Hypothalamus (tissue), 51 donors: ENCODE measurements at places on chromosomes 12 and 14.

DNA sequence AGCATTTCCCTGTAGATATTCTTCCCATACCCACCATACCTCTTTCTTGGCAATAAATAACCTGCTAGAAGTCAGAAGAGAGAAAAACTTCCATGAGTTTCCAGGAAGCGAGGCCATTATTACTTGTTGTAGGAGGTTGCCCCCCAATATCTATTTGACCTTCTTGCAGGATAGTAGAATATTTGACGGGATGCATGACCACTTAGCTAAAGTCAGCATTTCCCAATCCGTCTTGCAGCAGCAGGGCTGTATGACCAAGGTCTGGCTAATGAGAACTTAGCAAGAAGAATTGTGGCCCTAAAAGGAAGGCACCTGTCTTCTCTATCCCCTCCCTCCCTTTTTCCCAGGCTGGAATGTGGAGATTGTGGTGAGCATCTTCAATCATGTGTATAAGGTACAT lies 51.5 kb downstream of the NINJ2 start:
- DNase-seq, result no peak

GRCh38 chr12:103705927-103706326 lies 118.9 kb downstream of the STAB2 start:
- no peak for DNase-seq

GRCh38 chr12:112425582-112426382 lies 7.0 kb downstream of the PTPN11 start:
- no peak for DNase-seq

DNA sequence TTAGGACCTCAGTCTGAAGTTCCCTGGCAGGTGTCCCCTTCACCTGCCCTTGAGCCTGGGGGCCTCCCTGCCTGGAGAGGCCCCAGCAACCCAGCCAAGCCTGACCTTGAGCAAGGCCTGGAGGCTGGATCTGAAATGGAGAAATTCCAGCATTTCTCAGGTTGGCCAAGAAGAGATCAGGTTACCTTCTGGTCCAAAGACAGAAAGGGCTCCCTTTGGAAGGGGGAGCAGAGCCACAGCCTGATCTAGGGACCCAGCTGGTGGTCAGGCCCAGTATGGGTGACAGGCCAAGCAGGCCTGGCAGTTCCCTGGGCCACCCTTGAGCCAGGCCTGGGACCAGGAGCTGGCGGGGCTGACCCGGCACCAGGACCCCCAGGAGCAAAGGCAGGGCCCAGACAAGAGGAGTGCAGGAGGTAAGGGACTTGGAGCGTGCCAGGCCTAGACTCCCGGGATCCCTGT lies 82.8 kb downstream of the TNFAIP2 start:
- no peak for DNase-seq

GRCh38 chr12:127280393-127281275 lies 986.3 kb upstream of the TMEM132C start:
- DNase-seq, result peak; percentile 5

GRCh38 chr14:85701116-85701515 lies 171.2 kb downstream of the FLRT2 start:
- DNase-seq, result no peak

GRCh38 chr14:39666386-39666785 lies 234.2 kb upstream of the FBXO33 start:
- DNase-seq, result no peak

DNA sequence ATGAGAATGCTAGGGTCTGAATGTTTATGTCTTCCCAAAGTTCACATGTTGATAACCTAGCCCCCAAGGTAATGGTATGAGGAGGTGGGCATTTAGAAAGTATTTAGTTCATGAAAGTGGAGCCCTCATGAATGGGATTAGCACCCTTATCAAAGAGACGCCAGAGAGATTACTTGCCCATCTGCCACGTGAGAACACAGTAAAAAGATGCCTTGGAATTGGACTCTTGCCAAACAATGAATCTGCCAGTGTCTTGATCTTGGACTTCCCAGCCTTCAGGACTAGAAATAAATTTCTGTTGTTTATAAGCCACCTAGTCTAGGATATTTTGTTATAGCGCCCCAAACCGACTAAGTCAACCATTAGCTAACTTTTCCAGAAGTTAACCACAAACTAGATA lies 92.0 kb upstream of the SLC38A4 start:
- DNase-seq, result no peak

GRCh38 chr12:124376435-124376834 lies 81.5 kb downstream of the RFLNA start:
- DNase-seq, result no peak

DNA sequence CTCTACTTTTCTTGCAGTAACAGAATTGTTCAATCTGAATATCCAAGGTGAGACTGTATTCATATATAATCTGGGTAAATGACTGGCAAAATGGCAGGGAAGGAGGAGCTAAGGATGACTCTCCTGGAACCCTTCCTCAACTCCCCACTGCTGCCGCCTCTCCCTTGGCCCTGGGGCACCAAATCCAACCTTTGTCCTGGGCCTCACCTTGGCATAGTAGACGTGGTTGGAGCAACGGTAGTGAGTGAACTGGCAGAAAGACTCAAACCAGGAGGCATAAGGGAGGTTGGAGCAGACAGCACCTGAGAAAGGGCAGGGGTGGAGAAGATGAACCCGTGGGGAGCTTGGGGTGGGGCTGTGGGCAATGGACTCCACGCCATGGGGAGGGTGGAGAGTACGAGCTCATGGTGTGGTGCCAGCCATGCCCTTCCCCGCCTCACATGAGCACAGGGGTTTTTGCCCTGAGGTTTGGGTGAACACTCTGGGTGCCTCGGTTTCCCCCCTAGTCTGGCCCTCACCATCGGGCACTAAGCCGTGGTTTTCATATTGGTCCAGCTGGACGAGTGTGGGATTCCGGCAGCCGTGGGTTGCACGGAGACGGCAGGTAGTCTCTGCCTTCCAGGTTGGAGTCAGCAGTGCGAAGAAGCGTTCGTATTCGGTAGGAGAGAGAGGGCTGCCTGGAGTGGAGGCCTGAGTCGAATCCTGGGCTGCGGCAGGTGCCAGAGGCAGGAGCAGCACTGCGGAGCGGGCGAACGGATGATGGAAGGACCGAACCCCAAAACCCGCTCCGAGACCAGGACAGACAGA lies 753 bp downstream of the ACRBP start:
- no peak for DNase-seq

GRCh38 chr14:98844456-98844855 lies 427.5 kb downstream of the BCL11B start:
- DNase-seq, result no peak

GRCh38 chr14:32637582-32637981 lies 301.1 kb upstream of the NPAS3 start:
- DNase-seq, result no peak

DNA sequence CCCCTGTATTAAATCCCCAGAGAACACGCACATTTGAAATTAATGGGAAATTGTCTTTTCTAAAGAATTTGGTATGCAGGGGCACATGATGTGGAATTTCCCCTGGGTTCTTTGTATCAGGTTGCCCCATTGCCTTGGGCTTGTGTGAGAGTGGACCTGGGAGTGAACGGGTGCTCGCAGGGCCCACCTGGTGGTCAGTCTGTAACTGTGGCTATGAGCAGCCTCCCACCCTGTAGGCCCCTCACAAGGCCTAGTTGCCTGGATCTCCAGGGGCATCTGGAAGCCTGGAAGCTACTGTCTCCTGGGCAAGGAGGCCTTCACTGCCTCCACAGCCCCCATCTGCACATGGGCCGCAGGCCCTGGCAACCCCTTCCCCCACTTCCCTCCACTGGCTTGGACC lies 96.7 kb downstream of the SLC25A47 start:
- no peak for DNase-seq

DNA sequence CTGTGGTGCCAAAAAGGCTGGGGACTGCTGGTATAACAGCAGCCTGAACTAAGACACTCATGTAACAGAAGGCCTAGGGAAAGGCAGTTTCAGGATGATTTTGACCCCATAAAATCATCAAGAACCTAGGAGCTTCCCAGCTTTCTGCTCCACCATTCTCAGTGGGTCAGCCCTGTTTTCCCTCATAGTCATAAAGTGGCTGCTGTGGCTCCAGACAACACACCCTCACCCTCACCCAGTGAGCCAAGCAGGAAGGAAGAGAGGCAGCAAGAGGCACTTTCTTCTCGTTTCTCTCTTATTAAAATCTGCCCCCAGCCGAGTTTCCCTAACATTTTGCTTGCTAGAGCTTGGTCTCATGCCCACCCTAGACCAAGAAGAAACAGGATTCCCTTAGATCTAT lies 131.8 kb downstream of the SCARB1 start:
- DNase-seq, result no peak

GRCh38 chr12:27498149-27498548 lies 25.9 kb upstream of the PPFIBP1 start:
- no peak for DNase-seq

DNA sequence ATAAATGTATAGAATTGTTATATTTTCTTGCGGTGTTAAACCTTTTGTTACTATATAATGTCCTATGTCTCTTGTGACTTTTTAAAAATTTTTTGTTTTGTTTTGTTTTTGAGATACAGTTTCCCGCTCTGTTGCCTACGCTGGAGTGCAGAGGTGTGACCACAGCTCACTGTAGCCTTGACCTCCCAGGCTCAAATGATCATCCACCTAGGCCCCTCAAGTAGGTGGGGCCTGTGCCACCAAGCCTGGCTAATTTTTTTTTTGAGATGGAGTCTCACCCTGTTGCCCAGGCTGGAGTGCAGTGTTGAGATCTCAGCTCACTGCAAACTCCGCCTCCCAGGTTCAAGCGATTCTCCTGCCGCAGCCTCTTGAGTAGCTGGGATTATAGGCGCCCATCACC lies 26.5 kb upstream of the RCOR1 start:
- DNase-seq, result no peak

- no peak for DNase-seq
These were observed 304.7 kb downstream of the RMST start for GRCh38 chr12:97767347-97767746.

GRCh38 chr14:52002542-52002941 lies 13.2 kb downstream of the RTRAF start:
- DNase-seq, result no peak

- DNase-seq, result no peak
These were observed 147.4 kb downstream of the RMST start for GRCh38 chr12:97609957-97610356.

DNA sequence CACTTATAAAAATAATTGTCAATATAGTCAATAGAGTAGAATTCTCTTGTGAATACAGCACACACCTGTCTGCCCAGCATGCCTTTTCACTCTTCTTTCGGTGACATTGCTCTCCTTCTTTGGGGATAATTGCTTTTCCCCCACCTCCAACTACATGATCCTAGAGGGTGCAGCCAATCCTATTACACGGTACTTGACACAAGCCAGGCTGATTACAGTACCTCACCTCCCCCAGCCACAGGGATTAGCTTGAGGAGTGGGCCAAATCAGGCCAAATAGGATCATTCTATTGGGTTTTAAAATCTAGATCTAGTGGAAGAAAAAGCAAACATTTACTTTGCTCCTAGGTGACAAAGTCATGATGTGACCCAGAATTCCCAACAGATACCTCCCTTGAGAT lies 16.8 kb upstream of the NFYB start:
- DNase-seq, result no peak

DNA sequence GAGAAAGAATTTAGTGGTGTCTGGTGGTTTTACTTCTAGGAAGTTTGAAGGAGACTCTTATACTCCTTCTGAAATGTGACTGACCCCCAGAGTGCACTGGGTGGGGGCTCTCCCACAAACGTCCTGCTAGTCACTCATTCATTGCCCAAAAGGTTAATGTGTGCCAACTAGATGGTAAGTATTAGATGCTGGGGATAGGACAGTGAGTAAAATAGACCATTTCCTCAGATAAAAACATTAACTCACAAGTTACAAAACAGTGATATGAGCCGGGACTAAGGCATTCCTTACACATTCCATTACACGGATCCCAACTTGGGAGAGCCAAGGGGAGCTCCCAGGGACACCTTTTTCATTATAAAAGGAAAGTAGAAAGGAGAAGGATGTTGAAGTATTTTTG lies 185.1 kb downstream of the ATXN7L3B start:
- DNase-seq, result no peak

DNA sequence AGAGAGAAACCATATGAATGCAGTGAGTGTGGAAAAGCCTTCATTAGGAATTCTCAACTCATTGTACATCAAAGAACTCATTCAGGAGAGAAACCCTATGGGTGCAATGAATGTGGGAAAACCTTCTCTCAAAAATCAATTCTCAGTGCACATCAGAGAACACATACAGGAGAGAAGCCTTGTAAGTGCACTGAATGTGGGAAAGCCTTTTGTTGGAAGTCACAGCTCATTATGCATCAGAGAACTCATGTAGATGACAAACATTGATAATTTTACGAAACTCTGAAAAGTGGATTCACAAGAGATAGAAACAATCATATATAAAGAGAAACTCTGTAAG lies 22.9 kb downstream of the ZNF268 start:
- DNase-seq, result no peak

DNA sequence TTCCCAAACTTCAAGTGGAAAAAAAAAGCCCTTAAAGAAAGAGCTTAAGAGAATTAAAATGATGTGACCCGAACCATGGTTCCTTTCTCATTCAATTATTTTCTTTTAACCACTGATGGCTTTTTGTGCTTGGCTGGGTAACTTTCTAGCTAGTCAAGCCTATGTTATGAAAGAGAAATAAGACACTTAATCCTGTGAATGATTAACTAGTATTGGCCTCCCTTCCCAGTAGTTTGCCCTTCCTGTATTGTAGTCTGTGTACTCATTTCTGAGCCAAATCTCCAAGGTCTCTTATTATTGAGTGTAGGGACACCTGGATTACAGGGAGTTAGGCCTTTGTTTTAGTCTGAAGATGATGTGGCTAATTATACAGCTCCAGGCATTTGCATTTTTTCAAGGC lies 353.0 kb downstream of the RAD51B start:
- no peak for DNase-seq

GRCh38 chr14:72439707-72440106 lies 454.2 kb downstream of the DPF3 start:
- no peak for DNase-seq

- no peak for DNase-seq
These were observed 279.2 kb downstream of the ALG10 start for GRCh38 chr12:34301251-34302130.

DNA sequence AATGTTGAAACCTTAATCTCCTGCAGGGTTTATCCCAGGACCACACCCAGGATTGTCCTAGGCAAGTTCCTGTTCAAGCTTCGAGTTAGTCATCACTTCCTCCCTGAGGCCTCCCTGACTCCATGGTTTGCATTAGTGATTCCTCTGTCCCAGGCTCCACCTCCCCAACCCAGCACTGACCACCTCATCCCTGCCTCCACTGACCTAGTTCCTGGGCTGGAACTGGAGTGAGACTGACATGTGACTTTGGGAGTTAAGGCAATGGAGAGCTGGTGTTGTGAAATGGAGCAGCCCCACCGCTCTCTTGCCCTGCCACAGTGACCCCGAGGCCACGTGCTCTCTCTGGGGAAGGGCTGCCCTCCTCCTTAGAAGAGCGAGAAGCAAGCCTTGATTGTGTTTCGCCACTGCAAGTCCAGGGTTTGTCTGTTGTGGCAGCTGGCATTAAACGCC lies 15.8 kb upstream of the DTX1 start:
- DNase-seq, result no peak

- DNase-seq, result no peak
These were observed 171.2 kb downstream of the MYRFL start for GRCh38 chr12:69996241-69996640.

- no peak for DNase-seq
These were observed 25.6 kb downstream of the ZDHHC17 start for GRCh38 chr12:76789335-76790050.

- DNase-seq, result no peak
These were observed 32.8 kb downstream of the FMNL3 start for GRCh38 chr12:49674318-49674981.
